HepG2 (cell line): ENCODE measurements at places on chromosomes 7 and 10.

DNA sequence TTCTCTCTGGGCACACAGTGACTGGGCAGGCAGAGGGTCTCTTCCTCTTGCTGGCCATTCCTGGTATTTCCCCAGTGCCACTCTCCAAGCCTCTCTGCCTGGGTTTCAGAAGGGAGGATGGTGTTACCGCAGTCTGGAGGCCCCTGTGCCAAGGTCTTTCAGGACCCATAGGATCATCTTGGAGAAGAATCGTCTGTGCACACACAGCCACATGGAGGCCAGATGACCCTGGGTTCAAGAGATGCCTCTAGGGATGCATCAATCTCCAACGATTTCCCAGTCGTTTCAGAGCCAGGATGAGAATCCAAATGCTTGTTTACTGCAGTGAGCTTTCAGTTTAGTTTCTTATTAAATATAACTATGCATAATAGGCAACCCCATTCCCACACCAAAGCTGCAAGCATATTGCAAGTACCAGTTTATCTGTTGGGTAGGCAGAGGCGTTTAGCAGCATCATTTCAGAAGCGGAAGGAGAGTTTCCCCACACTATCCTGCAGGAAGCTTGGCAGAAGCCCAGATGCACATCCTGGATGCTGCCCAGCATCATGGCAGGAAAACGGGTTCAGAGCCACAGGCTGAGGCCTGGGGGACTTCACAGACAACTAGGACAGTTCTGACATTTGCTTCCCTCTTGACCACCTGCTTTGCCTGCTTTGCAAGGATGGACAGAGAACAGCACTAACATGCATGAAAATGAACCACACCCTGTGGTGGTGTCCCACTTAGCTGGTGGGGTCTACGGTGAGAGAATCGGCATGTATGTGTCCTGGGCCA, 134.7 kb upstream of the FAM20C start:
- no peak for DNase-seq

DNA sequence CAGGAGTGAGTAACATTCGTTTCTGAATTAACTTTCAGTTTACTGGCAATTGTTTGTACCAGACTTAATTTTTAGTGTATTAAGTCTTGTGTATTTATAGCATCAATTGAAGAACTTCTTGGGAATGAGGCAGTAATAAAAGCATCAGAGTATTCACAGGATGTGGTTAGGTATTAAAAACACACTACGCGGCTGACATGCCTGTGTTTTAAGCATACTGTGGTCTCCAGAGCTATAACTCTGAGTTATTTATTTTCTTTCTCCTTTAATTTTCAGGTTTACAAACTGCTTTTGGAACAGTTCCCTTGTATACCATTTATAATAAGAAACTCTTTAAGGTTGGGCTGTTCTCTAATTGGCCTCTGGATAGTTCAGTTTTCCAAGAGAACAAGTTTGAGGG, 626.1 kb upstream of the NRG3 start:
- DNase-seq: no peak

DNA sequence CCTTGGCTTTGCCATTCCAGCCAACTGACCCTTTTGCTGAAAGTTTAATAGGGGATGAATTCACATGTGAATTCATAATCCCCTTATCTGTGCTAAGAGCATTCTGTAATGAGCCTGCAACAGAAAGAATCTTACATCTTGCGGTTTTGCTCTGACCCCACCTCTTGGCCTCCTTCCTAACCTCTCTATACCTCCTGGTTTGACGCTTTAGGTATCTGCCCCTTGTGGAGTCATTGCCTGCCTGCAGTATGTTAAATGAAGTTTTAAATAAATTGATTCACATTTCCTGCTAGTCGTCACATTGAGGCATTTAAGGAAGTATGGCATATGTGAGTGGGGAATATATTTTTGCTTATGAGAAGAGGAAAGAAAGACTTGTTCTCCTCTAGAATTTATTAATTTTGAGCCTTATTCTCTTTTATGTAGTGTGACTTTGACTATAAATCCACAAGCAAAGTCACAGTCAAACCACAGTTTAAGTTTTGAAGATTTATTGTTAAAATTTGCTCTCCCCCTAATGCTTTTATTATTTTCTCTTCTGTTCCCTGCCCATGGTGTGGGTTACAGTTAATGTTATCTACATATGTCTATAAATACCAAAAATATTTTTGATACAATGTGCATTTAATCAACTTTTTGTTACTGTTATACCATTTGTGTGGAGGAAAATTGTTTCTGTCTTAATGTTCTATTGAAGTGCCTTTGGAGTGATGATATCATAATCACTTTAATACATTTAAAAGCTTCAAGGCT, 60.9 kb downstream of the LRMDA start:
- DNase-seq: no peak

DNA sequence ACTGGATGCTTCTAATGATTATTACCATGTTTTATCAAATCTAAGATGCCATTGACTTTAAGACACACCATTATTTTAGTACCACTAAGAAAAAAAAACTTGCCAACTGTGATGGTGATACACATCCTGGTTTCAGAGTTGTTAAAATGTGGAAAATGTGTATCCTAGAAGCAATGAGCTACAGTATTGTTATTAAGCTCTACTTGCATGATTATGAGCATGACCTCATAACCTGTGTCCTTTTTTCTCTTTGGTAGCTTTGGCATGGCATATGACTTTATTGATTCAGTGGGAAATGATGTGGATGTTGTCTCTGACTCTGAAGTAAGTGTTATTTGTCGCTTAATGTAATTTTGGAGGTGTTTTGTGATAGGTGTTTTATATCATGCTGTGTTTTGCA, 3.3 kb downstream of the EDRF1 start:
- no peak for DNase-seq

GRCh38 chr10:122388287-122388997, 13.9 kb downstream of the PLEKHA1 start:
- DNase-seq: no peak

- no peak for DNase-seq
Measured at GRCh38 chr10:3239920-3240894, 67.6 kb upstream of the PITRM1 start.

DNA sequence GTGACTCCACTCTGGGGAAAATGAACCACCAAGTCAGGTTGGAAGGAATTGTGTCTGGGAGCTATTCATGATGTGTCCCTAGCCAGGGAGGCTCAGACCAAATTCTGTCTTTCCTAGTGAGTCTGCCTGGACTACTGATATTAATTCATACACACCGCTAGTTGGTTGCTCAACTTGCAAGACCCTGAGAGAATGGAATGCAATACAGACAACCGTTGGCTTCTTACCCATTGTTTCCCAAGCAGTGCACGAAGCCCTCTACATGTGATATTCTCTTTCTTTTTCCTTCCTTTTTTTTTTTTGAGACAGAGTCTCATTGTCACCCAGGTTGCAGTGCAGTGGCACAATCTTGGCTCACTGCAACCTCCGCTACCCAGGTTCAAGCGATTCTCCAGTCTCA, 19.4 kb upstream of the SRGN start:
- DNase-seq: no peak

DNA sequence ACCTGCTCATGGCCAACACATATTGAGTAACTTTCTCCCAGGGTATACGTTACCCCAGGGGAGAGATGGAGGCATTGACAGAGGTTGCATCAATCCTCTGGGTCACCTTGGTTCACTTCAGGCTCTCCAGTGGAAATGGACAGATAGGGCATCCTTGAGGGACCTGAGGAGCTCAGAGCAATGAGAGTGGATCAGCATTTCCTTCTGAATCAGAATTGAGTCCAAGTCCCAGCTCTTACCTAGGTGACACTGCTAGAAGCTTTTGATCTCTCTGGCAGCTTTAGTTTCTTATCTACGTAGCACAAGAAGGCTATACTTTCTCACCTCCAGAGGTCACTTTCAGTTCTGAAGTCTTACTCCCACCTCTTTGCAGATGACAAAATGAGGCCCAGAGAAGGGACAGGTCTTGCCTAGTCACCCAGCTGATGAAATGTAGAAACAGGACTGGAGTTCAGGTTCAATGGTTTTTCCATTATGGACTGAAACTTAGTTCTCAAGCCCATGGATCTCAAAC, 35.2 kb downstream of the PANK1 start:
- DNase-seq: peak; percentile 22

DNA sequence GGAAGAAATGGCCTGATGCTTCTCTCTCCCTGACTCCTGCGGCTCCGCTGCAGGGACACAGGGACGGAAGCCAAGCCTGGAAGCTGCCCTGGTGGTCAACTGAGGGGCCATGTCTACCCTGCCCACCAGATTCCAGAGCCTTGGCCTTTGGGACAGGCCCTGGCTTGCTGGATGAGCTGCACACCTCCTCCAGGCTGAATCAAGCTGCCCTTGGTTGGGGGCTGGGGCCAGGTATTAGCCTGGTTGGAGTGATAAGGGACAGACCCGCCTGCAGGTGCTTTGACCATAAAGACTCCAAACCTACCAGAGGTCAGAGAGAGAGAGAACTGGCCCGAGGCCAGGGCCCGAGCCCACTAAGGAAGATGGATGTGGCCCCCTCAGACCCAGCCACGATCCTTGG, 30.1 kb downstream of the CRHR2 start:
- DNase-seq: no peak

DNA sequence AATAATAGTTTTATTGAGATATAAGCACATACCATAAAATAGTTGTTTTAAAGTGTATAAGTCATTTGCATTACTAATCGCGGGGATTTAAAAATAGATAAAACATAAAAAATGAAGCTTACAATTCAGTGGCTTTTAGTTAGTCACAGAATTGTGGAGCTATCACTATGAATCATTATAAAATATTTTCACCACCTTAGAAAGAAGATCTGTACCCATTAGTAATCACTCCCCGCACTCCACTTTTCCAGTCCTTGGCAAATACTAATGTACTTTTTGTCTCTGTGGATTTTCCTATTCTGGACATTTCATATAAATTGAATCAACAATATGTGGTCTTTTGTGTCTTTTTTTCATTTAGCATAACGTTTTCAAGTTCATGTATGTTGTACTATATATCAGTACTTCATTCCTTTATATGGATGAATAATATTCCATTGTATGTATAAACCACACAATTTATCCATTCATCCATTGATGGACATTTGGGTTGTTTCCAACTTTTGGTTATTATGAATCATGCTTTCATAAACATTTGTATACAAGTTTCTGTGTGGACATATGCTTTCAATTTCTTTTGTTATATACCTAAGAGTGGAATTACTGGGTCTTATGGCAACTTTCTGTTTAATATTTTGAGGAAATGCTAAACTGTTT, 162.5 kb downstream of the MAGI2 start:
- DNase-seq: no peak

DNA sequence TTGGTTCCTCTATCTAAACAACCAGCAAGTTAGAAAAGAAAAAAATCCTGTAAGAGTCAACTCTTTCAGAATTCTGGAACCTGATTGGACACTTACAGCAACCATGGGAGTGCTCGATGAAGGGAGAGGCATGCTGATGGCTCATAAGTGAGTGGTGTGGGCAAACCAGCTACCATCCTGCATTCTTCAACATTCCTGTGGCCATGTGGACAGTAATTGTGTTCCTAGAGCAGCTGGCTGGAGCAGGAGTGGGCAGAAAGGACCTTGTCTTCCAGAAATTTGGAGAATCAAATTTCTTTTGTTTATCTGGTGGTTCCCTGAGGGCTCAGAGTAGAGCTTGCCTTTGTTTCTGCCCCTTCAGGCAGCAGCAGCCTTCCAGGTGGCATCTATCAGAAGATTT, 22.5 kb upstream of the MYL7 start:
- DNase-seq: no peak

DNA sequence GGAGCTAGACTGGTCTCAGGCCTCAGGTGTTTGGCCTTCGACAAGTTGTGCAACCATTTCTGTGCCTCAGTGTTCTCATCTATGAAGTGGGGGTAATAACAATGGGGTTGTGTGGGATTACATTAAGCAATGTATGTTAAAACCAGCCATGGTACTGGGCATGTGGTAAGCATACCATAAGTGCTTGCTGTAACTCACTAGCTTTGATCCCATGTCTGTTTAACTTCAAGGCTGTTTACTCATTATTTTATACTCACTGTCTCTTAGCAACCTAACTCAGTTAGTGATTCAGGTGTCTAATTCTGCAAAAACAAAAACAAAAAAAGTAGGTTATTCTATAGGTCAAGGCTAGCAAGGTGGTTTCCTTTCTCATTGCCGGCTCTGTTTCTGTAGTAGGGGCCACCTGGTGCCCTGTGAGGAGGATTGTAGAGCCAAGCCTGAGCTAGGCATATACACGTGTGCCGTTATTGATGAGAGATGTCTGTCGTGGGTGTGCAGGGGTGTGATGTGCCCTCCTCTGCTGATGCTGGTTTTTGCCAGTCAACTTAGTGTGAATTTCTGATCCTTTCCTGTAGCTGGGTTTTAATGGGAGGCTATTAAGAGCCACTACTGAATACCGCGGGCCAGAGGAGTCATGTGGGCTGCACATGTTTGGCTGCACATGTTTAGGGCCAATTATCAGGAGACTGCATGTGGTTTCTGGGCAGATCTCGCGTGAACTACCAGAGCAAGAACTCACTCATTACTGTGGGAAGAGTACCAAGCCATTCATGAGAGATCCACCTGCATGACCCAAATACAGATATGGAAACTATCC, 56.2 kb downstream of the EEPD1 start:
- DNase-seq: peak; percentile 35

- no peak for DNase-seq
Measured at GRCh38 chr10:75607576-75607975, 176.2 kb downstream of the LRMDA start.

DNA sequence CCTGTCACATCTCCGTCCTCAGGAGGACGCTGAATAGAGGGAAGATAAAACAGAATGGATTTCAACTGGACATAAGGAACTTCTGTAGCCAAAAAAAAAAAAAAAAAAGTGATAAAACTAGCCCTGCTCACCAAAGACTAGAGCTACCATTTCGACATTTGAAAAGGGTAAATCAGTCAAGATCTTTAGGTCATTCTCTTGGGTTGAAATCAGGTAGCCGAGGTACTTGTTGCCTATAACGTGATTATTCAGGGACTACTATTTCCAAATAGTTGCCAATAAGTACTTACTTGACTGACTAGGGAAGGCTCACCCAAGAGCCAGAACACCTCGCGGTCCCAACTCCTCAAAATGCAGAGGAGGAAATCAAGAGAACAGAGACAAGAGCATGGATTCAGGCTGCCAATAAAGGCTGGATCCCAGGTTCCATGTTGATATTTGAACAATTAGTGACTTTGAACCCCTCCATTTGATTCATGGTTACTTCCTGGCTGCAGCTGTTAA, 2.0 kb downstream of the RHEB start:
- DNase-seq: no peak

GRCh38 chr10:103765168-103765567, 90.2 kb downstream of the SH3PXD2A start:
- DNase-seq: peak; percentile 34

- DNase-seq: no peak
Measured at GRCh38 chr10:104895541-104895940, 254.5 kb downstream of the SORCS3 start.

DNA sequence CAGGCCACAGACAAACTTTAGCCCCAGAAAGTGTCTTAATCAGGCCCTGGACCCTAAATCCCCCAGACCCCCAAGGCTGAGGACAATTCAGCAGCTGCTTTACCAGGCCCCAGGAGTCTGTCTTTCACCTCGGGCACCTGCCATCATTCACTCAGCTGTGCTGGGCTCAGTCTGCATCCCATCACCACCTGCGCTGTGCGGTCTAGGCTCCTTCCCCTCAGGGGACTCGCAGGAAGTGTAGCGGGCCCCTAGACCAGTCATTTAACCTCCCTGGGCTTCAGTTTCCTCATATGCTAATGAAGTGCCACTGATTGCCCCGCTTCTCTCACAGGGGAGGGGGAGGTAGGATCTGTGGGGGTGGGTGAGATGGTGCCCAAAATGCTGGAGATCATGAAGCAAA, 76.4 kb upstream of the ZMIZ1 start:
- DNase-seq: no peak
